ENCODE measurements at places on chromosomes 5 and 9. TPM values are rescaled to one million over a fixed set of nuclear protein-coding genes. Genes with fewer than 3 reads are reported as not detected.

Gene ARHGEF28
- 0.41 TPM for total RNA-seq

Gene ABCA1
- total RNA-seq = 2.9 TPM

Gene DMRT3
- not detected for total RNA-seq

Gene ELAVL2
- 25.9 TPM for total RNA-seq

Gene DNLZ
- total RNA-seq = 11.2 TPM

Gene SEPTIN8
- 10.5 TPM for total RNA-seq

Gene LCN6
- not detected for total RNA-seq

Gene PCDHA2
- not detected for total RNA-seq

Gene C5orf58
- total RNA-seq = 4.3 TPM

Gene CCDC192
- total RNA-seq = 1.1 TPM

Gene PCDHA9
- 0.03 TPM for total RNA-seq

Gene SYK
- total RNA-seq = 2.7 TPM

Gene NIPAL4
- total RNA-seq = not detected

Gene IFNK
- not detected for total RNA-seq

Gene SLC4A9
- 0.33 TPM for total RNA-seq

Gene FRMD3
- total RNA-seq = 0.10 TPM

Gene OTP
- not detected for total RNA-seq

Gene KCNMB1
- not detected for total RNA-seq

Gene IFNB1
- total RNA-seq = not detected

Gene MEGF10
- total RNA-seq = 12.4 TPM

Gene AFAP1L1
- 2.2 TPM for total RNA-seq

Gene GARIN3
- total RNA-seq = not detected

Gene CXCL14
- 4.2 TPM for total RNA-seq

Gene NACC2
- total RNA-seq = 19.3 TPM

Gene DCAF10
- total RNA-seq = 22.9 TPM

Gene PTGES
- 1.2 TPM for total RNA-seq

All from H7 (cell line).